ENCODE measurements at places on chromosomes 16 and 17.

GRCh38 chr17:19705771-19706770 lies 10.3 kb downstream of the SLC47A2 start:
- DNase-seq, result no peak

GRCh38 chr17:82434216-82434565 lies 15.8 kb upstream of the OGFOD3 start:
- no peak for DNase-seq

- DNase-seq, result no peak
Observed at GRCh38 chr17:68133346-68134045, 98.0 kb downstream of the KPNA2 start.

DNA sequence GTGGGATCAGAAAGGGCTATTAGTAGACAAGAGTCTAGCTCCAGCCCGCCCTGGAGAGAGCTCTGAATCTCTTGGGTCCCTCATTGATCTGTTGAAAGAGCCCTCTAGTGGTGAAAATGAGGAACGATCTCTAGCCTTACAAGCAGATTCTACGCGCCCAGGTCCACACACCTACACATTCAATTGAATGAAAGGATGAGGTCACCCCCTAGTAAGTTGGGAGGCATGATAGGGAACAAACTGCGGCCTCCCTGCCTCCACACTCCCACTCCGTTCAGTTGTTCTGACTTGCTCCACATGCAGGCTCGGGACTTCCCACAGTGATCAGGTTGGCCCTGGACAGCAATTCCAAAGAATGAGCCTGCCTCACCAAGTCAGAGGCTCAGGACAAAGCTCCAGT lies 2.9 kb upstream of the CACNG3 start:
- peak; percentile 48 for DNase-seq

DNA sequence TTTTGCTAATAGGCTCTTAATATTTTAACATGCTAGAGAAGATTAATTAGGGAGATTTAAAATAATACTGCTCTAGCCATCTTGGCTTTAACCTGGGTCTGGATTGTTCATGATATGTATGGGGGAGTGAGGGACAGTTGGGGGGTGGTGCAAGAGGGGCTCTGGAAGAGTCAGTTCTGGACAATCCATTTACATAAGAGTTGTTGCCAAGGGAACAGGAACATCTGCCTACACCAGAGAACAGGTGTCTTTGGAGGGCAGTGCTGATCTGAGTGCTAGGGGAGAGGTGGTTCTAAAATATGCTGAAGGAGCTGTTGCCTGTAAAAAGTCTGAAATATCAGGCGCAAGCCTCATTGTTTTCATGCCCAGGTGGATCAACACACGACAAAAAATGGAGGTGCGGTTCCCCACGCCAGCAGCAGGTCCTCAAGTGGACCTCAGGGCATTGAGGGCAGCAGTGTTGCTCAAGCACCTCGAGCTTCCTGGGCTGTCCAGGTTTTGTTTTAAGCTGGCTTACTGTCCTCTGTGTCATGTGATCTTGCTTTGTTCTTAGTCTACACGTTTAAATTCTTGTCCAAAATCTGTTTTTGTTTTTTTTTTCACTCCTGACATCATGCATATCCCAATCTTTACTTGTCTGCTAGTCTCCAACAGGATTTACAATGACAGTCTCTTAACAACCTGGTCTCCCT lies 25.4 kb upstream of the WSB1 start:
- DNase-seq, result no peak

- no peak for DNase-seq
Observed at GRCh38 chr17:54623746-54624145, 276.9 kb upstream of the TOM1L1 start.

DNA sequence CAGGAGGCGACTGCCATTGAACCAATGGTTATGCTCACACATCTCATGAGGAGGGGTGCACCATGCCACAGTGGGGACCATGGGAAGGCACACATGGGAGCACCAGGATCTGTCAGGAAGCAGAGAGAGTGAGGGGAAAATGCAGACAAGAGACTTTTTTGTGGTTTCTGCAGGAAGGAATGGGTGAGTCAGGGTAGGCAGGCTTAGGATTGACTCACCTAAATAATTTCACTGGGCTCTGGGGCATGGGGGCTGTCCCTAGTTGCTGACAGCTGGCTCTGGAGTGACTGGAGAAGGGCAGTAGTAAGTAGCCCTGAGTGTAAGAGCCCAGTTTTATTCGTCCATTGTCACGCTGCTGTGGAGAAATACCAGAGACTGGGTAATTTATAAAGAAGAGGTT lies 202.4 kb downstream of the AXIN2 start:
- no peak for DNase-seq

- peak; percentile 46 for DNase-seq
Observed at GRCh38 chr17:51322390-51323029, 62.2 kb downstream of the UTP18 start.

Measured in cardiac muscle cell (in vitro differentiated cells and primary cell).